Epithelial cell of prostate (primary cell): ENCODE measurements at places on chromosomes 16 and 17.
A peak's percentile ranks its signal among the peaks of the same experiment; 100 is the strongest.

GRCh38 chr17:79985943-79986391 lies 49.7 kb downstream of the TBC1D16 start:
- DNase-seq: no peak

- DNase-seq: no peak
Measured at GRCh38 chr16:88570691-88571092, 489 bp downstream of the ZC3H18 start.

DNA sequence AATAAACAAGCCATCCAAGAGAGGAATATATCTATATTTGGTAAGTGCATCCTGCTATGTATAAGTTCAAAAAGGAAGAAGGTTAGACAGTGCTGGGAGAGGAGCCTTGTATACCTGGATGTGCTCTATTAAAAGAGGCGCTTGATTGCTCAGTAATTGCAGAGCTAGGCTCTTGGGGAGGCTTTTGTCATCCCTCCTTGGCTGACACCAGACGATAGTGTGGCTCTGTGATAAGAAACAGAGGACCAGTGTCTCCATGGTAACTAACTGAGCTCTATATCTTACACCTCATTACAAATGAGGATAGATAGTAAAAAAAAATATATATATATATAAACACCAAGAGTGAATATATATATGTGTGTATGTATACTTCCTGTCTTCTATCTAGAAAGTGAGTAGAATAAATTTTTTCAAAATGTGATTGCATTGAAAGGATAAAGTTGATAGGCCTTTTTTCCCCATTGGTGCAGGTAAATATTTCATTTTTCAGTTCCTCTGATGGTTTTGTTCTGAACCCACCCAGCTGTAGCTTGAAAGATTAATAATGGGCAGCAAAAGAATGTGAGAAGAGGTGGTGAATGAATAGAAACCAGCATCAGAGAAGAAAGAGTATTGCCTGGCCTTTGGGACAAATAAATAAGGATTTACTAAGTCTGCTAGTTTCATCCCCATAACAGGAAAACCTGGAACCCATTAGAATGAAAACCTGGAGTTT lies 303.7 kb downstream of the ZFHX3 start:
- DNase-seq: no peak

DNA sequence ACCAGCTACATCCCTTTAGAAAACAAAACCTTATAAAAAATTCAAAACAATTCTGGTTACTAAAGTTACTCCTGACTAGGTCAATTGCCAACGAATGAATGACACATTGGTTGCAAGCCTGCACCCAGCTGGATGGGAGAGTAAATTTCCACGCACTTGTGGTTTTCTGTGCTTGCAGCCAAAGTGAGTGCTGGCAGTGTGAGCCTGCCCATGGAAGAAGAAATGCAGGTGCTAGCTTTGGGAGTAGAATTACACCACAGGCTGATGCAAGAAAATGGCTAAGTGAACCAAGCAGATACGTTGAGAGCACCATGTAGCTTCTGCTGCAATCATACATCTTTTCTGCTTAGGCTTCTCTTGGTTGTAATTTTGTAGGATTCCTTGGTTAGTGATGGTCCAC lies 74.6 kb downstream of the SYCE1L start:
- no peak for DNase-seq

- no peak for DNase-seq
Measured at GRCh38 chr17:28811651-28812090, 30.9 kb downstream of the FAM222B start.

GRCh38 chr17:16052486-16052885 lies 52.9 kb downstream of the TTC19 start:
- no peak for DNase-seq

- DNase-seq: no peak
Measured at GRCh38 chr17:61986898-61987297, 59.1 kb upstream of the INTS2 start.

- no peak for DNase-seq
Measured at GRCh38 chr17:935485-935884, 44.1 kb downstream of the NXN start.

- DNase-seq: peak; percentile 22
Measured at GRCh38 chr16:5024632-5025031, 9.1 kb downstream of the NAGPA start.

DNA sequence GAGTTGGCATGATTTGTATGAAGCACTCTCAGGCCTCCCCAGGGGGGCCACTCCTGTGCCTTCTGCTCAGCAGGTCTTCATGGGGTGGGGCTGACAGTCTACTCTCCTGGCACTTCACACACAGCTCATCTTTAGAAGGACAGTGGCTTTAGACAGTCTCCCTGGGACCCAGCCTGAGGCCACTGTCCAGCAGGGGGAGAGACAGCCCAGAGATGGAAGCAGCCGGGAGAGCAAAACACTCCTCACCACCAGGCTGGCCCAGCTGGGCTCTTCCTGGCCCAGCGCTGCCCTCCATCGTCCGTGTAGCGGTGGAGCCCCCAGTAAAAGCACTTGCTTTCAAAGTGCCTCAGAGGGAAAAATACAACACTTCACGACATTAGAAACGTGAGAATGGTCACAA lies 62.0 kb upstream of the CRHR1 start:
- DNase-seq: no peak
